RWPE2 (cell line): ENCODE measurements at places on chromosomes 2 and 18.

DNA sequence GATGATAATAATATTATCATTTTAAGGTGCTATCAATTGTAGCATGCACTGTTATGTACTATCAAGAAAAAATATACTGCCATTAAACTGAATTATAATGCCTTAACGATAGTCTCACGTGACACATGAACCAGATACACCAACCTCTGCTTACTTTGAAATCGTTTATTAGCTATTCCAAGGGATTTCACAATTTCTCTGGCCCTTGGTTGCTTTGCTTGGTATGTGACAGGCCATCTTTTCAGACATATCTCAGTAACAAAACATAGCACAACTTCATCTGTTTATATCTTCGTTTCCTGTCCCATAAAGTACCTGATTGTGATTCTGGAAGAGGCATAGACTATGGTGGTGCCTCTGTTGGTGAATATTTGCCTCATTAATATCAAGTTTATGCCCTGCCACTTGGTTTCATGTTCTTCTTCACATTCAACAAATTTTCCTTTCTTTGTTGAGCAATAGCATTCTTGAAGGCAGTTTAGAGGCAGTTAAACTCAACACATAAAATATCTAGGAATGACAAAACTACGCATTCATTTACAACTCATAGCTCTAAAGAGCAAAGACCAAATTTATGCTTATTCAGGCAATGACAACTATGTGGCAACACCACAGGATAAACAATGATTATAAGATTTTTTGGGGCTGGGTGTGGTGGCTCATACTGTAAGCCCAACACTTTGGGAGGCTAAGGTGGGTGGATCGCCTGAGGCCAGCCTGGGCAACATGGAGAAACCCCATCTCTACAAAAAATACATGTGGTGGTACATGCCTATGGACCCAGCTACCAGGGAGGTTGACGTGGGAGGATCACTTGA, 84.3 kb downstream of the MCFD2 start:
- no peaks in the 10 kb centered on the region for H3K4me1 ChIP-seq
- no peaks in the 10 kb centered on the region for H3K27me3 ChIP-seq
- H3K36me3 ChIP-seq, result no peaks in the 10 kb centered on the region
- no peak overlapping the region for H3K27ac ChIP-seq

- peak overlapping the region; percentile 91 for H3K27ac ChIP-seq
- H3K4me3 ChIP-seq, result no peak overlapping the region
- H3K27me3 ChIP-seq, result no peaks in the 10 kb centered on the region
- DNase-seq, result no peak
- H3K36me3 ChIP-seq, result peaks cover 18% of the 10 kb centered on the region
- peaks cover 41% of the 10 kb centered on the region for H3K4me1 ChIP-seq
Measured at GRCh38 chr2:43538034-43538670, 57.7 kb downstream of the THADA start.

DNA sequence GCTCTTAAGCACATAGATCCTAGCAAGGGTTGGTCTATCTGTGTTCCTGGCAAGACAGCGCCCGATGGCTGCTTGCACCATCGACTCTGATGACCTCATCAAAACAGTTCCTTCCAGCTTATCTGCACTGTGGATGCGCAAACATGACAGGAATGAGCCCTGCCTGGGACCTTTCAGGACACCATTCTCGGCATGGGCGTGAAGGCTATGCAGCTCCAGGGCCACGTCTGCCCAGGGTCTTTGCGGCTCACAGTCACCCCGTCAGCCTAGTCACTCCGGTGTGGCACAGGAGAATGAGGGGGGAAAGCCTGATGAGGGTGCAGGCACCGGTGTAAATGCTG, 147.8 kb upstream of the TWIST2 start:
- no peak overlapping the region for H3K27ac ChIP-seq
- no peak for DNase-seq
- H3K4me3 ChIP-seq, result no peak overlapping the region
- no peaks in the 10 kb centered on the region for H3K27me3 ChIP-seq
- H3K4me1 ChIP-seq, result no peaks in the 10 kb centered on the region

- no peaks in the 10 kb centered on the region for H3K36me3 ChIP-seq
- no peak for DNase-seq
- peaks cover 17% of the 10 kb centered on the region for H3K4me1 ChIP-seq
- H3K27ac ChIP-seq, result peak overlapping the region; percentile 94
Measured at GRCh38 chr2:20585359-20585709, 65.6 kb downstream of the HS1BP3 start.

GRCh38 chr2:175317751-175318150, 136.2 kb upstream of the ATP5MC3 start:
- no peaks in the 10 kb centered on the region for H3K4me1 ChIP-seq
- no peak overlapping the region for H3K4me3 ChIP-seq
- no peaks in the 10 kb centered on the region for H3K36me3 ChIP-seq
- no peaks in the 10 kb centered on the region for H3K27me3 ChIP-seq
- no peak overlapping the region for H3K27ac ChIP-seq

DNA sequence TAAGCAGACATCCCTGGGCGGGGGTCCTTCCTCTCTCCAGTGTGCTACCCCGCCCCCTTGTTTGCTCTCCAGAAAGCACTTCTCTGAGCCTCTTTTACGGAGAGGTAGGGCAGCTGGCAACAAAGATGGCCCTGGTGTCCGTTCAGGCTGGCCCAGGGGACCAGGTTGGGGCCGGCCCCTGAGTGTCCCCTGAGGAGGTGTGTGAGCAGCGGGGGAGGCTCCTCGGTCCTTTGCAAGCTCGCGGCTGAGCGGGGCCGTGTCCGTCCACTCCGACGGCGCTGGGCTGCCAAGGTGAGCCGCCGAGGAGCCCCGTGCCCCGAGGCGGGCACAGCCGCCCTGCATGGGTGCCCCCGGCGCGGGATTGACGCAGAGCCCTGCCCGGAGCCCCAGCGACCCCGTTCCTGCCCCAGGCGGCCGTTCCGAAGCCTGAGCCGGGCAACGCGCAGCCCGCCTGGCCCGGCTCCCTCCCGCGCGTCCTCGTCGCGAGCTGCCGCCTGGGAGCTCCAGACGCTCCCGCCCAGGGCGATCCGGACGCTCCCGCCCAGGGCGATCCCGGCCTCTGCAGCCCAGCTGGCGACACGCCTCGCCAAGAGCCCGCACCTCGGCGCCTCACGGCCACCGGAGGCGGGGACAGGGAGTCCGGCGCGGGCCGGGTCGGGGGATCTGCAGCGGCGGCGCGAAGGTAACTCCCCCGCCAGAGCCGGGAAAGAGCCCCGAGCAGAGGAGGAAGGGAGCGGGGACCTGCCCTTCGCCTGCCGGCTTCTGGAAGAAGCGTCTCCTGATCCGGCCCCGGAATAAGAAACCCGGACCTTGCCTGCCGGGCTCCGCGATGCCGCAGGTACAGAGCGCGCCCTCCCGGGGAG, at the start of gene PROKR1:
Gene PROKR1 (plus strand): TSS at position 569 of the 863 bp plus-strand sequence. CDS start 2,243 bp downstream, outside the sequence.
- no peak within 1 kb of the TSS for H3K27ac ChIP-seq
- H3K27me3 ChIP-seq, result peaks cover 24% of the 10 kb centered on the region
- H3K4me1 ChIP-seq, result no peaks in the 10 kb centered on the region

GRCh38 chr2:8168876-8169424, 512.9 kb upstream of the ID2 start:
- no peaks in the 10 kb centered on the region for H3K27me3 ChIP-seq
- no peak overlapping the region for H3K4me3 ChIP-seq
- DNase-seq, result no peak
- no peaks in the 10 kb centered on the region for H3K4me1 ChIP-seq

- no peak overlapping the region for H3K27ac ChIP-seq
- no peak overlapping the region for H3K4me3 ChIP-seq
Measured at GRCh38 chr18:45509535-45509934, 105.7 kb upstream of the SLC14A2 start.

DNA sequence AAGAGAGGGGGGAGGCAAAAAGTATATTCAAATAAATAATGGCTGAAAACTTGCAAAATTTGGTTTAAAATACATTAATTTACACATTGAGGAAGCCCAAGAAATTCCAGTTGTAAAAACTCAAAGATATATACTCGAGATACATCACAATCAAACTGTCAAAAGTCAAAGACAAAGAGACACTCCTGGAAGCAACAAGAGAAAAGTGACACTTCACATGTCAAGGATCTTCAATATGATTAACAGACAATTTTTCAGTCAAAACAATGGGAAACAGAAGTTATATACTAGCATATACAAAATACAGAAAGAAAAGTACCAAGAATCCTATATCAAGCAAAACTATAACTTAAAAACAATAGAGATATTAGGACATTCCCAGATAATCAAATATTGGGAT, 170.2 kb downstream of the CCDC178 start:
- H3K36me3 ChIP-seq, result no peaks in the 10 kb centered on the region
- peaks cover 3% of the 10 kb centered on the region for H3K27me3 ChIP-seq
- no peaks in the 10 kb centered on the region for H3K4me1 ChIP-seq
- DNase-seq, result no peak
- H3K4me3 ChIP-seq, result no peak overlapping the region

DNA sequence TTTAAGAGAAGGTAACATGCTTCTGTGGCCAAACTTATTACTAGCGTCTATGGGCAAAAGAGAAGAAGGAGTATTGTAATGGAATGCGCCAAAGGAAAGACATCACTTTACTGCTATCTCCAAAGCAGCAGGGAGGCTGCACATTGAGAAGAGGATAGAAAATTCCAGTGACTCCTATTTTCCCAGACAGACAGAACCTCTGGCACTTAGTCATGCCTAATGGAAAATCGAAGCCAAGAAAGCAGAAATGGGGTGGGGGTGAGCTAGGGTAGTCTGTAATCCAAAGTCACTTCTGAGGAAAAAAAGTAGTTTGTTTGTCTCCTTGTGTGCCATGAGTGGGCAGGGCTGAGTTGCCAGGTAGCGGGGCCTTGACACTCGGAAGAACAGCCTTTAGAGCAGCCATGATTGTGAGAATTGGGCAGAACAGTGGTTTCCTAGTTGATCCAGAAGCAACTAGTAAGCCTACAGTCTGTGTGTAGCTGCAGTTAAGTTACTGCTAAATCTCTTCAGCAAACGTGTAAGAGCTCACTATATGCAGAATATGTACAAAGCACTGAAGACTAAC, 79.4 kb upstream of the FOSL2 start:
- H3K4me3 ChIP-seq, result no peak overlapping the region
- H3K27ac ChIP-seq, result no peak overlapping the region
- H3K4me1 ChIP-seq, result no peaks in the 10 kb centered on the region
- H3K36me3 ChIP-seq, result no peaks in the 10 kb centered on the region
- no peaks in the 10 kb centered on the region for H3K27me3 ChIP-seq

- H3K4me3 ChIP-seq, result no peak overlapping the region
- H3K36me3 ChIP-seq, result no peaks in the 10 kb centered on the region
- H3K4me1 ChIP-seq, result no peaks in the 10 kb centered on the region
Measured at GRCh38 chr2:194383401-194383800, 1273.6 kb upstream of the SLC39A10 start.

GRCh38 chr2:31539505-31539904, 41.2 kb downstream of the SRD5A2 start:
- no peak for DNase-seq
- H3K27ac ChIP-seq, result no peak overlapping the region
- H3K4me1 ChIP-seq, result peaks cover 1% of the 10 kb centered on the region
- no peaks in the 10 kb centered on the region for H3K27me3 ChIP-seq
- H3K36me3 ChIP-seq, result no peaks in the 10 kb centered on the region

- H3K4me3 ChIP-seq, result no peak overlapping the region
- DNase-seq, result no peak
- no peaks in the 10 kb centered on the region for H3K36me3 ChIP-seq
Measured at GRCh38 chr18:74413836-74414235, 43.3 kb downstream of the DIPK1C start.

GRCh38 chr2:85917887-85918795, 29.4 kb upstream of the ST3GAL5 start:
- no peak for DNase-seq
- no peaks in the 10 kb centered on the region for H3K27me3 ChIP-seq
- peaks cover 5% of the 10 kb centered on the region for H3K4me1 ChIP-seq
- no peak overlapping the region for H3K27ac ChIP-seq

DNA sequence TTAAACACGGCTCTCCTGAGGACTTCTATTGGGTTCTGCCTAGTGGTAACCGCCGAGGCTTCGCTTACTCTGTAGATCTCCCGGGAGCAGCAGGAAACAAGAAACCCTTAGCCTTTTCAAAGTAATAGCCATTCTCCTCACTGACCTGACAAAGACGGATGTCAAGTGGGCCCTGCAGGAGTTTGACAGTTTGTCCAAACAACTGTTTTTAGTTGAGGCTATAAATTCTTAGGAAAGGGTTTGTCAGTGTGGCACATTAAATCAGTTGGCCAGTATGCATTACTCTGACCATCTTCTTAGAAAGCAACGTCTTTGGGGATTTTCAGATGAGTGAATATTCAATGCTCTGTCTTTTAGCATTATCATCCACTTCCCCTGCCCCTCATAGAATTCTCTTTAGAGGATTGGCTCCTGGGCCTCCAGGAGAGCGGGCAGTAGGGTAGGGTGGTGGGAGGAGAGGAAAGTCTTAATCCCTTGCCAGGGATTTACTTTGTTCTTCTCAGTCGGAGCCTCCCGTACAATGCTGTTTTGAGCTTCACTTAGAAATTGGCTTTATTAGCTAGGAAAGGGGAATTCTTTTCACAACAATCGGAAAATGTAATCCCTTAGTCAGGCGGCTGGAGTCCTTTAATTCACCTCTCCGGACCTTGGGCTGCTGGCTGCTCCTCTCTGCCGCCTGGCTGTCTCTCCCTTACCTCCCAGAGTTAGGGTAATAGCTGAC, 13.3 kb upstream of the C18orf32 start:
- no peaks in the 10 kb centered on the region for H3K36me3 ChIP-seq
- no peaks in the 10 kb centered on the region for H3K27me3 ChIP-seq
- H3K4me1 ChIP-seq, result no peaks in the 10 kb centered on the region
- no peak overlapping the region for H3K4me3 ChIP-seq
- H3K27ac ChIP-seq, result no peak overlapping the region
- DNase-seq, result no peak
